ENCODE measurements at places on chromosomes 12 and 14.

GRCh38 chr12:19190292-19191031 is 60.9 kb downstream of the PLEKHA5 start:
- no peak for DNase-seq

DNA sequence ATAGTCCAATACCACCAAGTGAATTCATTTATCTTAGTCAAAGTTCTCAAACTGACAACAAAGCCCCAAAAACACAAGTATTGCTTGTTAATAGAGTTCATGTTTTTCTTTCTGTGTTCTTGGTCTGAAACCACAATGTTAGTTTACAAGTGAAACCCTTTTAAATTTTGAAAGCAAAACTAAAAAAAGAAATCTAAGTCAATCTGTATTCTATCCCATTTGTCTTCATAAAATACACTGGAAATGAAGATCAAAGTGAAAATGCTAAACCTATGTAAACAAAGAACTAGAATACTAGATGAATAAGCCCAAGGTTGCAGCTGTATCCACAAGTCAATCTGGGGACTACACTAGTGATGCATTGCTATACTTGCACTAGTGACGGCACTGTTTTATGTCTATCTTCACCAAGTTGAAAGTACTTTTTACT is 10.4 kb downstream of the MAP4K5 start:
- no peak for DNase-seq

DNA sequence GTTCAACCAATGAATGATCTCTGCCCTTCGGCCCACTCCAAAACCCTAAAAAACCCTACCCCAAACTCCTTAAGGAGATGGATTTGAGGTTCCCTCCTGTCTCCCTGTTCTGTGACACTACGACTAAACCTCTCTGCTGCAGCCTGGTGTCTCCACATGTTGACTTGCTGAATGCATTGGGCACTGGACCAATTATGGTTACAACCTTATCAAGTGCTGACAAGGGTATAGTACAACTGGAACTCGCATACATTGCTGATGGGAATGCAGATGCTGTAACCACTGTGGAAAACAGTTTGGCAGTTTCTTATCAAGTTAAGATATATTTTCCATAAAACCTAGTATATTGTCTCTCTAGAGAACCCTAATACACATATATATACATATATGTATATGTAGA is 6.3 kb upstream of the DICER1 start:
- DNase-seq = no peak

GRCh38 chr12:27048822-27049752 is 26.7 kb downstream of the MED21 start:
- DNase-seq = no peak

DNA sequence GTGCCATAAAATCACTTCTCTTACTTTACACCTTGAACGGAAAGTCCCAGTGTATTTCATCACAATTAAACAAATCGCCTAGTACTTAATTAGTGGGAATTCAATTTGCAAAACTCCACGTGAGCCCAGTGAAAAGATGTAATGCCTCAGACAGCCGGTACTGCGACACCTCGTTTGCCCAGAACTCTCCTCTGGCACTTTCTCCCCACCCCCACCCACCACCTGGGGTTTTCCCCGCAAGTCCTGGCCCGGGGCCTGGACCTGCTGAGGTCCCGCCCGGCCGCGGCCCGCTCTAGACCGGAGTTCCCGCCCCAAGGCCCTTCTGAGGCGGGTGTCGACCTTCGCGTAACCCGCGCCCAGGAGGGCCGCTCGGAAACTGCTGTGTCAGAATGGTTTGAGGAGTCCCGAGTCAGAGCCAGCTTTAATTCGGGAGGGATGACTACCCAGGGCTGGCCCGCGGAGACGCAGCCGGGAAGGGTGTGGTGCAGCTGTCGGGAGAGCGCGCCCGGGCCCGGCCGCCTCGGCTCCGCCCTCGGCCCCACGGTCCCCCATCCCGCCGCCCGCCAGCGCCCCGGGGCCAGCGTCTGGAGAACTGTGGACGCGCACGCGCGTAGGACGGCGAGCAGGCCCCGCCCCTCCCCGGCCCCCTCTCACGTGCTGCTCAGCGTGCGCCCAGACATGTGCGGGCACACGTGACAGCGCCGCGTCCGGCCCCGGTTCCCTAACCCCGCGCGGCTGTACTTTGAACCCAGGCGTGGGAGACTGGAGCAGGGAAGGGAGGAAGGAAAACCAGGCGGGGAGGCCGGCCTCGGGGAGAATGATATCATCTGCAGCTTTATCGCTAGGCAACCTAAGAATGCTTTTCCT is 10.8 kb downstream of the BHLHE41 start:
- DNase-seq = peak; percentile 82

GRCh38 chr14:66087231-66087630 is 398.9 kb upstream of the CCDC196 start:
- no peak for DNase-seq

- no peak for DNase-seq
These were observed 96.9 kb upstream of the FGD4 start for GRCh38 chr12:32302218-32303173.

DNA sequence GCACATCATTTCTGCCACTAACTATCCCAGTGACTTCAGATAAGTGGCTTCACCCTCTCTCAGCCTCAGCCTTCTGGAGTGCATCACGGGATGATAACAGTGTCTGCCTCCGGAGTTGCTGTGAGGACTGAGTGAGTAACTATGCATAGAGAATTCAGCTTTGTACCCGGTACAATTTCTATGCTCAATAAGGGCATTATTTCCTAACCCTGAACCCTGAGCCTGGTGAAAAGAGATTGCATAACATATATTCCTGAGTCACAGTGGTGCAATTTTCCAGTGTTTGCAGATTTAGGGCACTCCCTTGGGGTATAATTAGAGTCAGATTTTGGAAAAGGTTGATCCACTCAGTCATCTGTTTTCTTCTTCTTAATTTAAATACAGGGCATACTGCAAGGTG is 181.1 kb downstream of the PTPN11 start:
- DNase-seq = no peak

GRCh38 chr12:118746176-118746575 is 235.2 kb upstream of the SRRM4 start:
- DNase-seq = no peak

- DNase-seq = no peak
These were observed 21.4 kb upstream of the CMKLR1 start for GRCh38 chr12:108360487-108360886.

GRCh38 chr12:2692080-2692479 is 102.7 kb upstream of the FKBP4 start:
- DNase-seq = no peak

- no peak for DNase-seq
These were observed 20.1 kb downstream of the PLEKHG7 start for GRCh38 chr12:92722897-92723296.

- DNase-seq = no peak
These were observed 56.4 kb downstream of the IFT81 start for GRCh38 chr12:110180591-110181005.

DNA sequence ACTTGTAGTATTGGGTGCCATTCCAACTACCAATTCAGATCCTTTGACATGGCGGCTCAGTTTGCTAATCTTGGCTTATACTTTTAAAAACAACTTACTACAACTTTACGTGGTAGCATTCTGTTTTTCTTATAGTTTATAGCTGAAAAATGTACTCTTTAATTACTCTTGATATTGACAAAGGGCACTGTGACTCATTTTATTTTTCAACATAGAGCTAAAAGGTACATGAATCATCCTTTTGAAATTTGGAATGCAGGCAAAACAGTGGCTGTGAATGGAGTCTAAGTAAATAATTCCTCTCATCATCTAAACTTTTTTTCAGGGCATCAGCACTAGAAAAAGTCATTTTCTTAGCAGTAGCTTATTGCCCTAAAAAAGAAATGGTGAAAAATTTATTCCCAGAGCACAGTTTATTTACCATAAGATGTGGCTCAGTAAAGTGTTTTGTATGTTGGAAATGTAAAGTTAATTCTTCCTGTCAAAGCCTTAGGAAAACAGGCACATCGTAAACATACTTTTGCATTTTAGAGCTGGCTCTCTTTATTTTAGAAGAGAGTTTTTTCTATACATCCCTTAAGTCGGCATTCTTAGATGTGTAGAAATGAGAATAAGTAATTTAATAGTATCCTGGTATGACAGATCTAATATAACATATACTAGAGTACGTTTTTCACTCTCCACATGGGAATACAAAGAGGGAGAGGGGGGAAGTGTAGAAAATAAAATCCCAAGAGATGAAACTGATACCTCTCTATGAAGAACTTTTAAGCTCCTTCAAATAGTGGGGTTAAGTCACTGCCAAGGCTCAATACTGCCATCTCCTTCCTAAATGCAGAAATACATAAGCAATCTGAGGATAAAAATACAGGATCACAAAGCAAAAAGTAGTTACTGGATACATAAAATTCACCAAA is 55.2 kb downstream of the SLC25A21 start:
- DNase-seq = no peak

GRCh38 chr14:59705245-59705644 is 128.6 kb upstream of the CCDC175 start:
- no peak for DNase-seq

DNA sequence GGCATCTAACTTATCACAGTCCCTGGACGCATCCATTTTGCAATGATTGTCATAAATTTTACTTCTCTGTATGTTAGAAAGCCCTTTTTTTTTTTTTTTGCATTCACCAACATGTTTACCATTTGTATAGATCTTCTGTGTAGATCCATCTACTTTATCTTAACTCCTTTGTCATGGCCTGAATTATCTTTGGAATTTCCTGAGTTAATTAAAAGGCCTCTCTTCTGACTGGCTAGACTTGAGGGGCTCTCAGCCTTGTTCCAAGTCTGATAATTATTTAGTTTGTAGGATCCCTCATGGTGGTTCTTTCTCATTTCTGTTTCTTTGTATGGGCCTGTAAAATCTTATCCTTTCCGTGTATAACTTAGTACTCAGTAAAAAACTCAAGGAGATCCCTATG is 387.0 kb downstream of the C12orf50 start:
- DNase-seq = no peak

- no peak for DNase-seq
These were observed 1.0 kb downstream of the BLTP3B start for GRCh38 chr12:100141666-100141997.

- no peak for DNase-seq
These were observed 281.8 kb downstream of the EGLN3 start for GRCh38 chr14:33669111-33669510.

GRCh38 chr12:45548426-45548825 is 181.1 kb upstream of the ARID2 start:
- no peak for DNase-seq

DNA sequence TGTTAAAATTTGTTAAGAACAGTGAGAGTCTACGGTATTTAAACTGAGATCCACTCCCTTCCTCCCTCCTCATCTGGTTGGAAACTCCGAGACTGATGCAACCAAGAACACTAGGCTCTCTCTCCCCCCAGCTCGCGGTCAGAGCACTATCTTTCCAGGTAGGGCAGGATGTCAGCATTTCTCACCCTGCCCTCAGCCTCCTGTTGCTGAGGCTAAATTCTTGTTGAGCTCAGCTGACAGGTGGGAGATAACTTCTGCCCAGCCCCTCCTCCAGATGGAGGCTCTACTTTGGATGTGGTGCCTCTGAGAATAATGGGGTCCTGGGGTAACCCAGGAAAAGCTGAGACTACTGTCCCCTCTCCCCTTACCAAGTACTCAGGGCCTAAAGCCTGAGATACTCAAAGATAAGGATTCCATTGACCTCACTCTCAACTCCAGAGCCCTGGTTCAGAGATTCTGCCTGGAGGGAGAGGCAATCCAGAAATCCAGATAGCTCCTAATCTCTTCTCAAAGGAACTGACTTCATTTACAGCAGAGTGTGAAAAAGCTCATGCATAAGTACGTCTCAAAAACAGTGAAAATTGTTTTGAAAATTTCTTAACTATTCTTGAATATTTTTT is 110.1 kb downstream of the EML5 start:
- no peak for DNase-seq

DNA sequence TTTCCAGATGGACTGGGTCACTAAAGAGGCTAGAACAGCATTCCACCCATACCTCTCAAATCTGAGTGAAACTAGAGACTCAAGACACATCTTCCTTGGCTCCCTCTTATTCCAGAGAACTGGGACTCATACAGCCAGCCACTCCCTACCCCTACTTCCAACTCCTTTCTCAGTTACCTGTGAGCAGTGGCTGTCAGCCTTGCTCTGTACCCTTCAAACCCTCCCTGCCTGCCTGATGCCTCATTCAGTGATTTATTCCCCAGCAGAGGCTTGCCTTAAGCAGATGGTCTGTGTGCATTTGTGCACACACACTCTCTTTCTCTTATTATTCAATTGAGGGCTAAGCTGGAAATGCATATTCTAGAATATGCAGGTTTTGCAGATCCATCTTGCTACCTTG is 14.6 kb downstream of the GPR84 start:
- DNase-seq = no peak

DNA sequence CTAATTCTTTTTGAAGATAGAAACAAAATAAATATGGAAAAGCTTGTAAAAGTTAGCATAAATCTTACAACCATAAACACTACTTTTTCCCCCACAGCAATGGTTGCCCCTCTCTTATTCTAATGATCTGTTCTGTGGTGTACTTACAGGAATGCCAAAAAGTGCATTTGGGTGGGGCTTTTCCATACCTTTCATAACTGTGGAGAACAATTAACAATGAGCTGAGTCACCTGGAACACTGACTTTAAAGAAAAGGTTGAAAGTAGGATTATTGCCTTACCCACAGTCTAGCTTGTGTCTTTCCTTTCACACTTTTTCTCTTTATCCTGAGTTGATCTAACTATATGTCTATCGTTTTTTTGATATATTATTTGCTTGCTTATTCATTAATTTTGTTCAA is 86.9 kb downstream of the TPH2 start:
- no peak for DNase-seq

GRCh38 chr14:104932676-104933631 is 8.3 kb downstream of the PLD4 start:
- DNase-seq = peak; percentile 93

GRCh38 chr14:23563473-23564180 is 4.0 kb downstream of the AP1G2 start:
- DNase-seq = no peak

GRCh38 chr12:108326254-108326750 is 12.8 kb downstream of the CMKLR1 start:
- no peak for DNase-seq

DNA sequence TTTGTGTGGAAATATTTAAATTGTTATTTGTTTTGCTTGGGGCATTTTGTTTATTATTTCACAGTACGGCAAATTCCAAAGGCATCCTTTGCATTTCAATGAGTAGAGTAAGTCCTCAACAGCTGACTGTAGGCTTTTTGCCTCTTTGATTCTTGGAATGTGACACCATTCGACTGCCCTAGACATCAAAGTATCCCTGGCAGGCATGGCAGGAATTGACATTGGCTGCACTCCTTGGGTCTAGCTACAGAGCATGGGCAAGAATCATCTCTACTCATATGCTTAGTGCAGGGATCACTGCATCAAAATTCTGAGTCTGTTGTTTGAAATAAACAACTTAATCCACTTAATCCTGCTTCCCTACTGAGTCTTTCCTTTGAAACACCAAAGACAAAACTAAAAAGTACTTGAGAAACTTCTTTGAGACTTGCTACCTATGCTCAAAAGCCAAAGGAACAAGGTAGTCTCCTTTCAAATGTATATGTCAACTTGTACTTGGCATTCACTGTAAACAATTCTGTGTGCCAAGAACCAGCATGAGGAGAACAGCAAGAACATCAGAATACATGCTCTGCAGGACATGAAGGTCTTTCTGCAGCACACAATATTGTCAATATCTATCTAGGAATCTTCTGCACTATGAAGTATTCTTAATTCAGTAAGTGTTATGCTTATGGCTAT is 1569.0 kb upstream of the FLRT2 start:
- no peak for DNase-seq

GRCh38 chr12:19542606-19543005 is 103.3 kb downstream of the AEBP2 start:
- no peak for DNase-seq
